Heart right ventricle (tissue), 16 donors: ENCODE measurements at places on chromosomes 2 and 18.

- DNase-seq: no peak
These were observed 33.0 kb downstream of the COL5A2 start for GRCh38 chr2:189146553-189146952.

DNA sequence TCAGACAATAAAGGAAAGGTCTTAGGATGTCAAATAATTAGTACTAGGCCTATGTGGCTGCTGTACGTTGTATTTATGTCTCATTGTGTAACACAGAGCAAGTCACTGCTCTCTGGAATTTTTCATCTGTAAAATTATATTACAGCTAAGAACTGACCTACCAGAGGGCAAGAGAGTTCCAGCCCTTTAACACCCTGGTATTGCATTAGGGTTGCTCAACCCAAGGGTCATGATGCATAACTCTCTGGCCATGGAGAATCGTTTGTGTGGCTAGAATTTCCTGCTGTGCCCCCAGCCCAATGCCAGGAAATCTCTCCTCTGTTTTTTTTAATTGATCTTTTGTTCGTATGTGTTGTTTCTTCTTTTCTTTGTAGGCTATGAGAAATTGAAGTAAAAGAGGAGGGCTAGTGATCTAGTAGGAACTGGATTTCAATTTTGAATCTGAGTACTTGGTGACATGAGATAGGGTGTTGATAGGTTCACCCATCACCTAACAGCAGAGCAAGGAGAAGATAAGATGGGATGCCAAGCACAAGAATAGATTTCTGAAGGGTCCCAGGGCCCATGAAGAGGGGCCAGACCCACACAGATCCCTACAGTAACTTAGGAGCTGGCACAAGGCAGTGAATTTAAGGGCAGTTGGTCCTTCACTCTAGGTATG, 571.2 kb upstream of the TNP1 start:
- DNase-seq: no peak

DNA sequence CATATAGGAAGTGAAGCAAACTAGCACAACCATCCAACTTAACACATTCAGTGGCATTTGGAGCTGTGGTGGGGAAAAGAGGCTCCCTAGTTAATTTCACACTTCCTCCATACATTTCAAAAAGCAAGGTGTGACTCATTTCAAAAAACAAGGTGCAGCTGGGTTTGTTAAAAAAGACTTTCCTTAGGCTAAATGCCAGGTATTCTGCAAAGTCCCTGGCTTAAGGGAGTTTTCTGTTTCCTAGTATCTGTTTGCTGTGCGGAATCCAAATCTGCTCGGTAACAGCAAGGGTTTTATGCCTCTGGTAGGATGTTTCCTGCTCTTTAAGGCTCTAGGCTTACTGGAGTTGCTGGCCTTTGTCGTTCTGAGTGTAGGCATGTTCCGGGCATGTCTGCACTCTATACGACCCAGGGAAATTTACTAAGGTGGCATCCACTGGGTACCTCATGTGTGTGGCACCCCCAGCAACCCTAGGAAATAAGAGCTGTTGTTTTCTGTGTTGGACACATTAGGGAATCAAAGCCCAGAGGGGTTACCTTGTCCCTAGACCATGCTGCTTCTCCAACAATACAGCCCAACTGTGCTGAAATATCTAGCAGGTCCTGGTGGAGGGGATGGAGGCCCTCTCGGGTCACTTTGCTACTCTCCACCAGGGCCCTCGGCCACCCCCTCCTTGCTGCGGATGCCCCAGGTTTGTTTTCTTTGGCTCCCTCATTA, 634 bp upstream of the MSGN1 start:
- DNase-seq: no peak

- DNase-seq: no peak
These were observed 7.6 kb downstream of the TBR1 start for GRCh38 chr2:161423421-161424393.

DNA sequence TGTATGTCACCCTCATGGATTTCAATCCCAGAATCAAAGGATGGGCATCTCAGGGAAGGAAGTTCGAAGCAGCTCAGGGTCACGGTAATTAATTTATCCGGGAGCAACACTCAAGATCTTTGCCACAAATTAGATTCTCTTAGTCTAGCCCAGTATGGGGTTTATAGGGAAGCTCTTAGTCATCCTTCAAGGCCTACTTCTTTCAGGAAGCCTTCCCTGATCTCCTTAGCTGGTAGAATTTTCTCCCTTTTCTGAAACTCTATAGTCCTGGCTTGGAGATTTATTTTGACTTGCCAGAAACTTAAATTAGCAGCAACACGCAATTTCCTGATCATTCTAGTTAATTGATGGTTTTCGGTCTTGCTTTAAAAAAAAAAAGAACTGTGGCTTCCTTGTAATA, 20.5 kb upstream of the GREB1 start:
- DNase-seq: no peak

GRCh38 chr2:24845691-24846090, 52.5 kb downstream of the CENPO start:
- no peak for DNase-seq

- DNase-seq: no peak
These were observed 18.5 kb upstream of the TMEM178A start for GRCh38 chr2:39647104-39647765.

- peak; percentile 3 for DNase-seq
These were observed 335 bp downstream of the ERFE start for GRCh38 chr2:238159071-238159539.

DNA sequence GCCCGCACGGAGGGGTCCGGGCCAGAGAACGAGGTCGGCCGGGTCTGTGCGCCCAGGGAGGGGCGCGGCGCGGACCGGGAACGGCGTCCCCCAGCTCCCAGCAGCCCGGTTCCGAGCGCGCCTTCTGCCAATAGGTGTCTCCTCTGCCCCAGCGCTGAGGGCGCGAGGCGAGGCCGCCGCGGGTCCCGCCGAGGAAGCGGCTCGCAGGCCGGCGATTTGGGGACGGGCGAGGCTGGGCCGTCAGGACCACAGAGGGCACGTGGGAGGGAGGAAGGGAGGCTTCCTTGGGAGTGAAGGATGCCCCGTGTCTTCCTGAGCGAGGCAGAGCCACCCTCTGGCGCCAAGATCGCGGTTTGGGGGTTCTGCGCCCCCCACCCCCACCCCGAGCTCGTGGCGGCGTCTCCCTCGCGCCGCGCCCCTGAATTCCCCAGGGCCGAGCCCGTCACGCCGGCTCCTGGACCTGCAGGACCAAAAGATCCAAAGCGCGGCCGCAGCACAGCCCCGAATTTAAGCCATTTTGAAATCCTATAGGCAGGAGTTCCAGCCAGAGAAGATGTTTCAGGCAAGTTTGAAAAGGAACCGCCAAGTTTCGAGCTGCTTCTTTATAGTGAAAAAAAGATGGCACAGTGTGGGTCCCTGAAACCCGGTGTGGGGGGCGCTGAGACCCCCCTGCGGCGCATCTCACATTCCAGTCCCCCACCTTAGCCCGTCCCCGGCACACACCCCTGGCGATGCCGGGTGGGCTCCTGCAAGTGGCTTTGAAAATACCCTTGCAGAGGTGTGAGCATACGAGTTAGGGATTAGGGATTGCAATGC, 909 bp downstream of the NFATC1 start:
- DNase-seq: peak; percentile 74

GRCh38 chr18:23149570-23149969, 14.3 kb downstream of the CABLES1 start:
- no peak for DNase-seq

- DNase-seq: no peak
These were observed 897.3 kb upstream of the DDX18 start for GRCh38 chr2:116917196-116917595.

DNA sequence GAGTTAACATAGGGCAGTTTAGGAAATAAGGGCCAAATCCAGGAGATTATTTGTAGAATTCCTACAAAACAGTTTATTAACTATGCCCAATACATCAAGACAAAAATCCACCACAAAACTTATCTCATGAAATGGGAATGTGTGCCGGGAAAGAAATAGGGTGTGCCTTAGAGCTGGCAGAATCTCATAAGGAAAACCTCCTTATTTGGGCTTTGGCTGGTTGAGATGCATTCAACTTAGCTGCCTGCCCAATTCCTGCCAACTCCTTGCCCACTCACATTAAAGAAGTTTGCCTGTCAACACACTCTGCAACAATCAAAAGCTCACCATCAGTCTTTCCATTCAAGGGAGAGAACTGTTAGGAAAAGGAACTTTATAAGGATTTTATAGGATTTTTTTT, 500.6 kb downstream of the SATB2 start:
- DNase-seq: no peak

DNA sequence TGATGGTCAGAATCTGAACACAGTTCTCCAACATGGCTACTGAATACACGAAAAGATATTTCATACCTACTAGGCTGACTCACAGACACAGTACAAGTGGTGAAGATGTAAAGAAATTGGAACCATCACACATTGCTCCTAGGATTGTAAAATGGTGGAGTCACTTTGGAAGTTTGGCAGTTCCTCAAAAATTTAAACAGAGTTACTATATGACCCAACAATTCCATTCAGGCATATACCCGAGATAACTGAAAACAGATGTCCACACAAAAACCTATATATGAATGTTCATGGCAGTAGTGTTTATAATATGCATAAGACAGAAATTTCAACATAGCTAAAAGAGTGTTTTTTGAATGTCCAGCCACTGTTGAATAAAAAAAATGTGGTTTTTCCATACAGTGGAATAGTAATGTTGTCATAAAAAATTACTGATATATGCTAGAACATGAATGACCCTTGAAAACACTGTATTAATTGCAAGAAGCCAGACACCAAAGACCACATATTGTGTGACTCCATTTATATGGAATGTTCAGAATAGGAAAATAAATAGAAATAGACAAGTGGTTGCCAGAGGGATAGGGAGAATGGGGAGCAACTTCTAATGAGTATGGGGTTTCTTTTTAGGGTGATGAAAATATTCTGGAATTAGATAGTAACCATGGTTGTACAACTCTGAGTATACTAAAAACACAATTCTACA, 10.1 kb downstream of the RMP24 start:
- DNase-seq: no peak

GRCh38 chr2:168708080-168708479, 94.4 kb upstream of the NOSTRIN start:
- DNase-seq: no peak

GRCh38 chr2:227043981-227044380, 120.0 kb downstream of the COL4A4 start:
- DNase-seq: no peak

DNA sequence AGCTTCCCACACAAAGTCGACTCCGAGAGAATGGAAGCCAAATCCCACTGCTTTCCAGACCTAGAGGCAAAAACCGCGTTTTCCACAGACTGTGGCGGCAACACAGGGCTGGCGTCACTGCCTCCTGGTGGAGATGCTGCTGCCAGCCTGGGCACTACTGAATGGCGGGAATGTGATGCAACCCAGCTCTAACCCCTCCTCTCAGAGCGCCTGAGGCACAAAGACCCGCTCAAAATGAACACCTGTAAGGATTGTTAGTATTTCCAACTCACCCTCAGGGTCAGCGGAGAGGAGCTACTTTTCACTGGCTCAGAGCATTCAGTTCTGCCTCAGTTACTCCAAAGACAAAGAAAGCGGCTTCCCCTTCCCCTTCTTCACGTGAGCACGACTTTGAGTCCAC, 548.0 kb upstream of the SALL3 start:
- no peak for DNase-seq
